ENCODE measurements at places on chromosomes 12 and 14. TPM values are rescaled to one million over a fixed set of nuclear protein-coding genes. Genes with fewer than 3 reads are reported as not detected.

The CPM gene
- 13.2 TPM for total RNA-seq

The SPIC gene
- total RNA-seq: not detected

The KRT7 gene
- total RNA-seq: not detected

The ANKRD33 gene
- total RNA-seq: 0.10 TPM

The PPP2R5C gene
- 466 TPM for total RNA-seq

The ZFHX2 gene
- under 0.01 TPM for total RNA-seq

The TAS2R46 gene
- 6.5 TPM for total RNA-seq

The INHBC gene
- 0.10 TPM for total RNA-seq

The NPFF gene
- total RNA-seq: not detected

The SLC25A47 gene
- 0.10 TPM for total RNA-seq

The KRT2 gene
- 0.94 TPM for total RNA-seq

The PMCH gene
- not detected for total RNA-seq

The FICD gene
- 3.3 TPM for total RNA-seq

The AHNAK2 gene
- 0.10 TPM for total RNA-seq

The KRT83 gene
- not detected for total RNA-seq

The RBM23 gene
- total RNA-seq: 122 TPM

The STYX gene
- total RNA-seq: 25.2 TPM

The ATF1 gene
- total RNA-seq: 9.6 TPM

The MYH6 gene
- total RNA-seq: not detected

The BBOF1 gene
- 4.1 TPM for total RNA-seq

The DPY19L2 gene
- 1.5 TPM for total RNA-seq

The CLEC2A gene
- total RNA-seq: not detected

The JPH4 gene
- not detected for total RNA-seq

The FAIM2 gene
- total RNA-seq: not detected

The RNASE1 gene
- total RNA-seq: not detected

The CCNB1IP1 gene
- 39.7 TPM for total RNA-seq

The VRTN gene
- not detected for total RNA-seq

The LYZ gene
- 5,492 TPM for total RNA-seq

The IAPP gene
- total RNA-seq: not detected

The BDKRB2 gene
- under 0.01 TPM for total RNA-seq

The HVCN1 gene
- 18.5 TPM for total RNA-seq

The CLEC4C gene
- 3.0 TPM for total RNA-seq

The SOAT2 gene
- 0.21 TPM for total RNA-seq

The TEX22 gene
- 0.10 TPM for total RNA-seq

The NPAS3 gene
- total RNA-seq: not detected

The TMTC2 gene
- total RNA-seq: 7.2 TPM

The CRIP2 gene
- total RNA-seq: 10.8 TPM

The MYO1H gene
- total RNA-seq: under 0.01 TPM

The RERGL gene
- not detected for total RNA-seq

The NANOG gene
- total RNA-seq: not detected

The PMEL gene
- not detected for total RNA-seq

The NINJ2 gene
- total RNA-seq: 8.4 TPM

The PTHLH gene
- total RNA-seq: not detected

The KCNA5 gene
- total RNA-seq: 0.10 TPM

The TAS2R7 gene
- not detected for total RNA-seq

The TSPAN11 gene
- not detected for total RNA-seq

The CFAP54 gene
- 0.21 TPM for total RNA-seq

Data from mononuclear cell (primary cell).